Thoracic aorta (tissue), 2 donors: ENCODE measurements at places on chromosomes 4 and X.

GRCh38 chr4:54784161-54784671, 126.5 kb downstream of the KIT start:
- DNase-seq = peak; percentile 76

DNA sequence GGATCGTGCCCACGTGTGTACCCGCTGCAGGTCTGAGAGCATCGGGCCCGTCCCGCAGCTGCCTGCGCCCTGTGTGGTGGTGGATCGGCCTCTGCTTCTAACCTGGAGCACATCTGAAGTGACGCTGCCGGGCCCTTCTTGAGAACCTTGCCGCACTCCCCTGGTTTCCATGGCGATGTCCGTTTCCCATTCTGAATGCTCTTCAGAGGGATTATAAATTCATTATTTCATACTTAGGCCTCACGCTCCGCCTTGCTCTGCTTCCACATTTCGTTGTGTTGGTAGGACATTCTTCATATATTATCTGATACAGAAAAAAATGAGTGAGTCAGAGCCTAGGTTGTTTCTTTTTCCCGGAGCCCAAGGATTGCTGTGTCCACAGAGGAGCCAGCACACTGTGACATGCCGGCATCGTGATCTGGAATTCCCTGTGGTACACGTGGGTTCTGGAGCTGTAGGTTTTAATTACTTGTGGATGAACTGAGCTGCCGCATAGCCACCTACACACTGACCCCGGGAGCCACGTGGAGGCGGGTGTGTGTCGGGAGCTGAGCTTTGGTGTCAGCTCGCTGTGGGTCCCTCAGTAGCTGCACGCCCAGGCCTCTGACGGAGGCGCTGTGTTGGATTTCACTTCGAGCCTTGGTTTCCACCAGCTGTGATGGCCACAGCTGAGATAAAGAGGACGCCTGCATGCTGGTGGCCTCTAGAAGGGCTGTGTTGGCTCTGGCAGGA, 63.4 kb downstream of the PSAPL1 start:
- no peak for DNase-seq

DNA sequence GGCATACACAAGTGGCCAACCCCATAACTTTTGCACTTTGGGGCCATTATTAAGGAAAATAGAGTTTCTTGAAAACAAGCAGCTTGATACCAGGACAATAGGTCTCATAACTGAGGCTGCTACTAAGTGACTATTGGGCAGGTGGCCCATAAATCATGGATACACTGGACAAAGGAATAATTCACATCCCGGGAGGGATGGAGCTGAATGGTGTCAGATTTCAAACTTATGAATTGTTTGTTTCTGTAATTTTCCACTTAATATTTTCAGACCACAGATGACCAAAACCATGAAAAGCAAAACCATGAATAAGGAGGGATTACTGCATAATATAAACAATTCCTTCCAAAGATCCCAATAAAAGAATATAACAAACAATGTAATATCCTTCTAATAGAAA, 114.4 kb downstream of the WDFY3 start:
- no peak for DNase-seq

DNA sequence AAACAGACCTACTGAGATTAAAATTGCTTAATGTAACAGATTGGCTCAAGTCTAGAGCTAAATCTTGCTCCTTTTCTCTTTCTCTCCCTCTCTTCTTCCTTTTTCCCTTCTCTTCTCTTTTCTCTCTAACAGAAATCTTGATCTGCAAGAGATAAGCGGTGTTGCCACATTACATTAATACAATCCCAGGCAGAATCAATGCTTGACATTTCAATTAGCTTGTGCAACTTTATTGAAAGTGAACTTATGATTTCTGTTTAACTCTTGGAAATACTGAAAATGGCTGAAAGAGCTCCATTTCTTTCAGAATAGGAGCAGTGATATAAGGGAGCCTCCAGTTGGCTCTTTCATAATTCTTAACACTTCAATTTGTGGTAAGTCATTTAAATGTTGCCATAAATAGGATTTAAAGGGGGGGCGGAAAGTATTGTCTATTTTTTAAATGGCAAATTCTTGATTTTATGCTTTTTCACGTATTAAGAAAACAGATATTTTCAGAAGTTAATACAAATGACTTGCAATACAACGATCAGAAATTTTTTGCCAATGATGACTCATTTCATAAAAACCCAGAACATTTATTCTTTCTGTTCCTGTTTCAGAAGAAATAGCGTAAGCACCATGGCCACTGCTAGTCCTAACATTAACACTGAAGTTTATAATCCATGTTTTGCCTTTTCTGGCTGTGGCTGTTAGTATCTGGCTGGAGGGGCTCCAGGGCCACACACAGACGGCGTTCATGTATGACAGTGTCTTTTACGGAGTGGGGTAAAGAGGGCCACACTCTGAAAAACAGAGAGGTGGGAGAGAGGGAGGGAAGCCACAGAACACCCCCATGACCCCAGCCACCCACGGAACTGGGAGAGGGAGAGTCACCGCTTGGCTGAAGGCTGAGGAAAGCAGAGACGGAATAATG, 115.7 kb upstream of the FAT1 start:
- DNase-seq = no peak

DNA sequence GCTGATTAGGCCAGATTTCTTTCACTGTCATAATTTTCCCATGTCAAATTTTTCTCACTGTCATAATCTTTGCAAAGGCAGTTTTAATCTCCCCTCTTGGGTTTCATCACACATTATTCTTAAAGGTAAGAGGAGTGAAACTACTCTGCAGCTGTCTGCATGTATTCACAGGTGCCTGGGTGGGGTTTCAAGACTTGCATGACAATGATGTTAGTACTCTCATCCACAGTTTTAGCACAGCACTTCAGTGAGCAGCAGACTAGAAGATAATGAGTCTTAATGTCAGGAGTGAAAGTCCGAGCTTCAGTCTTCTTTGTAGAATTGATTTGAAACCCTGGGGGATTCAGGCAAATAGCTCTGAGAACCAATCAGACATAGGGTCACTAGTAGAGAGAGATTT, 182.5 kb upstream of the GALNT7 start:
- no peak for DNase-seq

- DNase-seq = no peak
Measured at GRCh38 chr4:152193059-152193458, 342.8 kb downstream of the FBXW7 start.

DNA sequence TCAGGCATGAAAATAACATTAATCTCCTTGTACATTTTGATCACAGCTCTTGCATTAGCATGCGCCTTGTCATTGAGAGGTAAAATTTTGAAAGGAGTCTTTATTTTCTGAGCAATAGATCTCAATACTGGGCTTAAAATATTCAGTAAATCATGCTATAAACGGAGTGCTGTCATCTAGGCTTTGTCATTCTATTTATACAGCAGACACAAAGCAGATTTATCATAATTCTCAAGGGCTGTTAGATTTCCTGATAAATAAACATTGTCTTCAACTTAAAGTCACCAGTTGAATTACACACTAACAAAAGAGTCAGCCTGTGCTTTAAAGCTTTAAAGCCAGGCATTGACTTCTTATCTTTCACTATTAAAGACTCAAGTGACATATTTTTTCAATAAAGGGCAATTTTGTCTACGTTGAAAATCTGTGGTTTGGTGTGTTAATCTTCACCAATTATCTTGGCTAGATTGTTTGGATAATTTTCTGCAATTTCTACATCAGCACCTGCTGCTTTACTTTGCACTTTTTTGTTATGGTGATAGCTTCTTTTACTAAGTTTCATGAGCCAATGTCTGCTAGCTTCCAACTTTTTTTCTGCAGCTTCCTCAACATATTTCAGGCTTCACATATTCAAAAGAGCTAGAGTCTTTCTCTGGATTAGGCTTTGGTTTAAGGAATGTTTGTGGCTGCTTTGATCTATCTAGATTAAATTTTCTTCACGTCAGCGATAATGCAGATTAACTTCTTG, 27.9 kb upstream of the UGT2B4 start:
- DNase-seq = no peak

DNA sequence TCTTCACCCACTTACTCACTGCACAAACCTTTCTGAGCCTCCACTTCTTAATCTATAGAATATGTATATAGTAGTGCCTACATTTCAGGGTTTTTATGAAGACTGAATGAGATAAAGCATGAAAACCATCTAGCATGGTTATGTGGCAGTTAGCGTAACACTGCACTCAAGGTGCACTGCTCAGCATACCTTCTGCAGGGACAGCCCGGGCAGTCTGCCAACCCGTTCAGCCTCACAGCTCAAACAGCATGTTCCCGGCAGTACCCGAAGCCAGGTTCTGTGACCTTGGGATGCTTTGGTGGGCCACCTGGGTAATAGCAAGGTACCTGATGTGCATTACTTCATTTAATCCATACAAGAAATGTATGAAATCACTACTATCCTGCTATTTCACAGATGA, 81.4 kb downstream of the DOCK11 start:
- no peak for DNase-seq

DNA sequence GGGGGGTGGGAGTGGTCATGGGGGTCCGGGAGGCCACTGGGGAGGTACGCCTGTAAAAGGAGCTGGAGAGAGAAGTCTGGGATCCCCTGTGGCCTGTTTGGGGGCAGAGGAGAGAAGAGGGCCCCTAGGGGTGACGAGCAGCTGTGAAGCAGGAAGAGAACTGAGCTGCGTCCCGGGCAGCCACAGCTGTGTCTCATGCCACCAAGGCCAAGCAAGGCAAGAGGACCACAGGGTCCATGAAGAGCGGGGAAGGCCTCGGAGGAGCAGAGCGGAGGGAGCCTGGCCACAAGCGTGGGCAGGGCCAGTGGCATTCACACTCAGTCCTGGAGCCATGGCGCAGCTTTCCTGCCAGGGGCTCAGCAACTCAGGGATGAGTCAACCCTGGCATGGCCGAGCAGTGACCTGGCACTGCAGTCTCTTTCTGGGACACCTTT, 13.6 kb upstream of the NAT8L start:
- no peak for DNase-seq

DNA sequence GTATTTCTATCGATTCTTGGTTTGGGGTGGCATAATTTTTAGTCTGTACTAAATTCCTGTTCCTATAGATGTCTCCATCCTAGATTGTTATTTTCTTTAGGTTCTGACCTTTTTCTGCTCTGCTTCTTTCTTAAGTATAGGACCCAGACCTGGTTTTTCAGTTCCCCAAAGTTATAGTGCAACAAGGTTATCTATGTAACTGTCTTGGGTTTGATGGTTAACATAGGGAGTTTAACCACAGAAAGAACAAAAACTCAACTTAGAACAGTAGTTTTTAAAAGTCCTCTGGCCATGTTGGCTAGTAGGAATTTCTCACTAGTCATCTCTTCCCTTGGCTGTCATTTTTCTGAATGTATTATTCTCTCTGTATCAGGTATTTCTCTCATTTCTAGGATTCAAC, 38.8 kb upstream of the MAD2L1 start:
- no peak for DNase-seq

DNA sequence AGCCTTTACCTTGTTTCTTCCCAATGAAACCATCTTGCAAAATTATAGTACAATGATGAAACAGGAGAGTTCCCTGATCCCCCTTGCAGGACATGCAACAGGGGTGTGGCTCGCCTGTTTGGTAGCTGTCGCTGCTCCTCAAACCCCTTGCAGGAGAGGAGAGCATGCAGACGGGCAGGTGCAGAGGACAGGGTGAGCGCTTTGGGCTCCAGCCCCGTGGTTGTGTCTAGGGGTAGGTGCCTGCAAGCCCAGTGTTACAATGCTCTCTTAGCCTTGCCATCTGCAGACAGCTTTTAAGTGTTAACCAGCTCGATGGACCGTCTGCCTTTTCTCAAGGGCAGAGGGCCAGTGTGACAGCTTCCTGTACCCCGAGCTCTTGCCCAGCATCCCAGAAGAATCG, 102.0 kb downstream of the TAB3 start:
- DNase-seq = no peak

GRCh38 chrX:15751155-15751819, 13.2 kb downstream of the CA5B start:
- no peak for DNase-seq
